NB4 (cell line): ENCODE measurements at places on chromosomes 16 and 17.

DNA sequence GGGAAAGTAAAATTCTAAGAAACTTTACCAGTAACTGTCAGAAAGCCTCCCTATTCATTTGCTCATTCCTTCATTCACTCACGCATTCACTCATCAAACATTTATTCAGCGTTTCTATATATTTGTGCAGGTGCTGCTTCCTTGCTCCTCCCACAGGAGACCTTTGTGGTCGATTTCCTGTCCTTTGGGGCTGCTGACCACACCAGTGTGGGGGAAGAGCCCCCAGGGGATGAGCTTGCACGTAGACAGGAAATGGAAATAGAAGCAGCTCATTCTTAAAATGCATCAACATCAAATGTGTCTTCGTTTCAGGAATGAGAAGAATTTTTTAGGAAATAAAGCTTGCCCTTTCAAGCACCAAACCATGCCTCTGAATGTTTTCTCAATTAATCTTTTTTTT is 9.6 kb downstream of the PIK3R6 start:
- peak; percentile 90 for DNase-seq

DNA sequence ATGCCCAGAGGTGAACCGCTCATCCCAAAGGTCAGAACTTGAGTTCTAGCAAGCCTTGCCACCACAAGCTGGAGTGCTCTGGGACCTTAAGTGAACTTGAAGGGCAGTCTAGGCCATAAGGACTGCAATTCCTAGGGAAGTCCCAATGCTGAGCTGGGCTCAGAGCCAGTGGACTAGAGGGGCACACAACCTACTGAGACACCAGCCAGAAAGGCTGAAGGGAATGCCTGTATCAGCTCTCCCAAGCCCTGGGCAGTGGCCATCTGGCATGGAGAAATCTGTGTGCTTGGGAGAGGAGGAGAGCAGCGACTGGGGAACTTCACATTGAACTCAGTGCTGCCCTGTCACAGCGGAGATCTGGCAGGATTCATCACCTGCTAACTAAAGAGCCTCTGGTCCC is 201.3 kb downstream of the CEP112 start:
- no peak for DNase-seq

DNA sequence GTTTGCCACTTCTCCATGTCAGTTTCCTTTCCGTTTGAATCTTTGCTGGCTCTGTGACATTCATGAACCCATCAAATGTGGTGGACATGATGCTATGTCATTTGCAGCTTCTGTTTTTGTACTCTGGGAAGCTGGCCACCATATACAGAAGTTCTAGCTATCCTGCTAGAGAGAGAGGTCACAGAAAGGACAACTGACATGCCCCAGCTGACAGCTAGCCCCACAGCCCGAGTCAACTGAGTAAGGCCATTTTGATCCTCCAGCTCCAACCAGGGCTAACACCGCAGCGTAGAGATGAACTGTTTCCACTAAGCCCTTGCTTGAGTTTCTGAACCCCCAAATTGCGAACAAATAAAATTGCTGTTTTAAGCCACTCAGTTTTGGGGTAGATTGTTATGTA is 33.8 kb downstream of the CCDC42 start:
- no peak for DNase-seq

DNA sequence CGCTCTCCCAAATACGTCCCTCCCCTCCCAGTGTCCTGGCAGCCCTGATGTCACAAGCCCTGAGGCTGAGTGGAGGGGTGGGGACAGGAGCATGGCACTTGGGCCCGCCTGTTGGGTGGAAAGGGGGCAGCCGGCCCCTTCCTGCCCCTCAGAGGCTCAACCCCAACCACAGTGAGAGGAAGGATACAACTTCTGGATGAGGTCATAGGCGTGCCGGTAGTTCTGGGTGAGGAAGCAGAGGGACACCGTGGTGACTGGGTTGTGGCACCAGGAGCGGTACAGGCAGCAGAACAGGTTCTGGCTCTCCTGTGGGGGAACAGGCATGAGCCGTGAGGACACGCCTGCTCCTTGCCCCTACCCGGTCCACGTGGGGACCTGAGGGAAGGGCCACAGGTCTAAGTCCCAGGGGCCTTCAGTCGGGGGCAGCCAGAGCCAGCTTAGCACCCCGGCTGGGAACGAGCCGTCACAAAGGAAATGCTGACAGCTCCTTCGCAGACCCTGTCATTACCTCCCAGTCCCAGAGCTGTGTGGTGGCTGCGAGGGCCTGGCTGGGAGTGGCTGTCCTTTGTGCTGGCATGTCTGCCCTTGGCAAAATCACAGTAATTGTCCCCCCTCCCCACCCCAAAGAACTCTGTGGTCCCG is 11.2 kb upstream of the MTSS2 start:
- DNase-seq = peak; percentile 97

DNA sequence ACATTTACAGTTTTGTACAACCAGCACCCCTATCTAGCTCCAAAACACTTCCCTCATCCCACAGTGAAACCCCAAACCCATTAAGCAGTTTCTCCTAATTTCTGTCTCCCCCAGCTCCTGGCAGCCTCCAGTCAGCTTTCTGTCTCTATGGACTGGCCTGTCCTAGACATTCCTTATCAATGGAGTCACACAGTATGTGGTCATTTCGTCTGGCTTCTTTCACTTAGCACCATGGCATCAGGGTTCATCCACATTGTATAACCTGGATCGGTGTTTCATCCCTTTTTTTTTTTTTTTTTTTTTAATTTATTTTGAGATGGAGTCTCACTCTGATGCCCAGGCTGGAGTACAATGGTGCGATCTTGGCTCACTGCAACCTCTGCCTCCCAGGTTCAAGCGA is 68.5 kb downstream of the ZDHHC7 start:
- DNase-seq = no peak

- DNase-seq = no peak
Measured at GRCh38 chr17:40483679-40484078, 17.7 kb downstream of the TNS4 start.

GRCh38 chr17:80920441-80920840 is 71.2 kb upstream of the CHMP6 start:
- no peak for DNase-seq

DNA sequence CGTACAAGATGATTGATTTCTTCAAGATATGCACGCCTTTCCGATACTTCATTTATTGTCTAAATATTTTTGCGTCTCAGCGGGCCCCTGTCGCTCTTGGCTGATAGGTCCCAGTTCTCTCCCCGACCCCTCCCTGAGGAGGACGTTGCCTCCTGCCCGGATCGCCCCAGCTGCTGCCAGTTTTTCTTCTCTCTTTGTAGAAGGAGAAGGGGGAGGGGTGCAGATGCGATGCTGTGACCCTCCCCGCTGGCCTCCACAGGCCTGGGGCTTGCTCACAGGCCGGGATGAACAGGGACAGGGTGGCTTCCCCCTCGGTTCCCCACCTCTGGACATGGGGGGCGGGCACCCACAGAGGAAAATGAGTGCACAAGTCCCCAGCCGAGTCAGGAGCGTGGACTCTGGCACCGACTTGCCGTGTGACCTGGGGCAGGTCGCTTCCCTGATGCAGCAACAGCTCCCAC is 53.6 kb upstream of the ZC3H18 start:
- no peak for DNase-seq

DNA sequence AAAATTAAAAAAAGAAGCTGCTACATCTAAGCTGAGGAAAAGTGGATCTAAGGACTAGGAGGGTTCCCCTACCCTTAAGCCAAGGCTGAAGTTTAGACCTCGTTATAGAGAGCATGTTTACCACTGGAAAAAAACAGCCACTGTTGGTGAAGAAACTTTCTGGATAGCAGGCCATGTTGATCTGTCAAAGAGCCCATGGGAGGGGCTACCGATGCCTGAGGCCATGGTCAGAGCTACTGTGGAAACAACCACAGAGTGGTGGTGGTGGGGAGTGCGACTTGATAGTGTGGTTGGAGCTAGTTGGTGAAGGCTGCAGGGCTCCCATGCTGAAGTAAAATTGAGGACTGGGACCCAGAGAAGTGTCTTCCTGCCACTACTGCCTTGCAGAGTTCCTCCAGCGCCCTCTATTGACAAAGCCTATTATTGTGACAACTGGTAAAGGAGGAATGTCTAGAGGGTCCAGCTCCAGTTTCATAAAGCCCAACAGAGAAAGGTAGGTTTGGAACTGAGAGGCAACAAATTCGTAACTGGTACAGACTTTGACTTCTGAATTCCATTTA is 12.7 kb upstream of the FAM20A start:
- peak; percentile 75 for DNase-seq

- DNase-seq = no peak
Measured at GRCh38 chr16:70614208-70614951, 32.0 kb upstream of the IL34 start.

DNA sequence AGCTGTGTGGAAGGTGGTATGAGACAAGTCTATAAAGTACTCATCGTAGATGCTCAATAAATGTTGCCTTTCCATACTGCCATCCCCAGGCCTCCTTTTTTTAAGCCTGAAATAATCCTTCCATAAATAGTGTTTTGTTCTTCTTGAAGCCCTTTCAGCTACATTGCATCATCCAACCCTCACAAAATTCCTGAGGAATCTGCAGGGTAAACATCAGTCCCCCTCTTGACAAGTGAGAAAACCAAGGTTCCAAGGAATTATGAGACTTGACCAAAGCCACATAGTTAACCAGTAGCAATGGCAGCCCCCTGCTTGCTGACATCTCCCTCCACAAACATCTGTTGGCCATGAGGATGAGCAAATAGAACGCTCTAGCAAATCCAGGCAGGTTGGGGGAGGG is 89.7 kb upstream of the CCL1 start:
- no peak for DNase-seq

DNA sequence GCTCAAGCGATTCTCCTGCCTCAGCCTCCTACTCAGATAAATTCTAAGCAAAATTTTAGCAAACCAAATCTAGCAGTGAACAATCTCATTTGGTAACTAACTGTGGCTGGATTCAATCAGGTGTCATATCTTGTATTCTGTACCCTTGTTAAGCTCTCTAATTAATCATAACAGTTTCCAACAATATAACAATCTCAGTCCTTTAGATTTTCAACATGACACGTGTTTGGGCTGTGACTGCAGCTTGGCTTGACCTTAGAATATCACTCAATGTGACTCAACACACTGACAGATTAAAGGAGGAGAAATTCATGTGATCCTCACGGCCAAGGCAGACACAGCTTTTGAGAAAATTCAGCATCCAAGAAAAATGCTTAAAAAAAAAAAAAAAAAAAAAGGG is 133.6 kb downstream of the BANP start:
- no peak for DNase-seq

DNA sequence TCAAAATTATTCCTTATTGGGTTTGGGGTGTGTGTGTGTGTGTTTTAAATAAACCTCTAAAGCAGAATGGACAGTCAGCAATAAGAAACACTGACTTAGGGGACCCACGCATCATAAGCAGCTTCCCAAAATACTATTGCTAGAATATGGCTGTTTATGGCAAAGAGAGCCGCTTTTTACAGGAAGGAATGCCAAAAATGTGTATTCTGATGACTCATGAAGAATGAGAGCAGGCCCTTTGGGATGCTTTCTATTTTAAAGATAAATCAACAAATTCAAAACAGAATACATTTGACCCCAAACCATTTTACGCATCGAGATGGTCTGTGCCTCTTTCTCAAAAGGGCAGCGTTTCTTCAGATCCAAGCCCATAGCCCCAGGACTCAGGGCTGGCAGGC is 37.5 kb downstream of the ARHGAP17 start:
- no peak for DNase-seq

GRCh38 chr16:78288888-78289287 is 189.4 kb downstream of the WWOX start:
- no peak for DNase-seq

DNA sequence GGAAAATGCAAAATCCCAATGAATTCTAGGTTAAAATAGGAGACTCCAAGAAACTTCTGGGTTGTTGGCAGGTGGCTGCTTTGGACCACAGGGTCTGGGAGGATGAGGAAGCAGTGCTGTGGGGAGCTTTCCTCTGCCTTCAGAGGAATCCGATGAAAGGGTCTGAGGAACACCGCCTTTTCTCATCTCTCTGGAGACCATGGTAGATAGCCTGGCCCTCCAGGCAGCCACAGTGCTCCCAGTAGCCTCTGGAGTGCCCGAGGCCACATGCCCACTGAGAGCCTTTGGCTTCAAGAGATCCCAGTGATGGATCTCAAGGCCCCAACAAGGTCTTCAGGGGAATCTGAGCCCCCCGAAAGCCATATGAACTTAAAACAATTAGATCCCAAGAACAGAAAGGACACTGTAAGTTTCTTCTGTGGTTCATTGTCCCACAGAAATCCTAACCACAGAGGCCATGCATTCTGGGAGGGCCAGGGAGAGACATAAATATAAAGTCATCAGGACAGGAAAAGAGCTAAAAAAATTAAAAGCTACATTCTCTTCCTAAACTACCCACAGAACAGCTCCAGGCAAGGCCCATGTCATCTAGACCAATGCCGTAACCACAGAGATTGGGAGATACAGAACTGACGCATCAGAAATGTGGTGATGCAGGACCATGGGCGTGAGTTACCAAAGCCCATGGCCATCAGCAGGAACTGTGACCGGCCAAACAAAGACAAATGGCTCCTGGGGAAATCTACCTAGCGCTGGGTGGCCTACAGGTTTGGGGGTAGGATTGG is 24.3 kb downstream of the TK2 start:
- DNase-seq = peak; percentile 86

GRCh38 chr17:49198211-49198610 is 12.2 kb downstream of the GNGT2 start:
- DNase-seq = no peak

DNA sequence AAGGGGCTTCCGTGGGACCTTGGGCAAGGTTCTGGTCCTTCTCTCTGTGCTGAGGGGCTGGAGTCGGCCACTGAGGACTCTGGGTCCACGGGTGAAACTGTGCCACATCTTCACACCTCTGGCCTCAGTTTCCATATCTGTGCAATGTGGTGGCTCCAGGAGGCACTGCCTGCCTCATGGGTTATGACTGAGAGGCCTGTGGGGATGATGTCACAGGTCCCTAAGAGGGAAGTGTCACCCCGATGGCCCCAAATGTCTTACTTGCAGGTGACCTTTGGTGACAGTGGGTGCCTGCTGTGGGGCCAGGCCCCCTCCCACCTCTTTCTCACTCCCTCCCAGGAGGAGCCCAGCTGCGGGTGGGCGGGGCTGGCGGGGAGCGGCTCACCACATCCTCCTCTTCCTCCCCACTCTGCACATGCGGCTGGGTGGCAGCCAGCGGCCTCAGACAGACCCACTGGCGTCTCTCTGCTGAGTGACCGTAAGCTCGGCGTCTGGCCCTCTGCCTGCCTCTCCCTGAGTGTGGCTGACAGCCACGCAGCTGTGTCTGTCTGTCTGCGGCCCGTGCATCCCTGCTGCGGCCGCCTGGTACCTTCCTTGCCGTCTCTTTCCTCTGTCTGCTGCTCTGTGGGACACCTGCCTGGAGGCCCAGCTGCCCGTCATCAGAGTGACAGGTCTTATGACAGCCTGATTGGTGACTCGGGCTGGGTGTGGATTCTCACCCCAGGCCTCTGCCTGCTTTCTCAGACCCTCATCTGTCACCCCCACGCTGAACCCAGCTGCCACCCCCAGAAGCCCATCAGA is at the start of gene IL21R:
TSS of gene IL21R (plus strand) at position 407 of the 801 bp plus-strand sequence. CDS start 27,898 bp downstream, outside the sequence.
- DNase-seq = peak; percentile 81
